Small intestine (tissue), 16 donors: ENCODE measurements at places on chromosomes 6 and 20. TPM values are rescaled to one million over a fixed set of nuclear protein-coding genes. Genes with fewer than 3 reads are reported as not detected.

GRCh38 chr6:97469451-97469850, 186.4 kb upstream of the MMS22L start:
- no peak for DNase-seq
- H3K36me3 ChIP-seq: no peaks in the 10 kb centered on the region
- no peak overlapping the region for H3K27ac ChIP-seq

Gene CEP57L1
- polyA plus RNA-seq: 9.1 TPM

Gene PDE10A
- polyA plus RNA-seq: 0.54 TPM

- no peaks in the 10 kb centered on the region for H3K36me3 ChIP-seq
- no peaks in the 10 kb centered on the region for H3K4me1 ChIP-seq
- no peak overlapping the region for H3K27ac ChIP-seq
- no peaks in the 10 kb centered on the region for H3K27me3 ChIP-seq
These were observed 33.7 kb upstream of the SCUBE3 start for GRCh38 chr6:35179901-35180535.

DNA sequence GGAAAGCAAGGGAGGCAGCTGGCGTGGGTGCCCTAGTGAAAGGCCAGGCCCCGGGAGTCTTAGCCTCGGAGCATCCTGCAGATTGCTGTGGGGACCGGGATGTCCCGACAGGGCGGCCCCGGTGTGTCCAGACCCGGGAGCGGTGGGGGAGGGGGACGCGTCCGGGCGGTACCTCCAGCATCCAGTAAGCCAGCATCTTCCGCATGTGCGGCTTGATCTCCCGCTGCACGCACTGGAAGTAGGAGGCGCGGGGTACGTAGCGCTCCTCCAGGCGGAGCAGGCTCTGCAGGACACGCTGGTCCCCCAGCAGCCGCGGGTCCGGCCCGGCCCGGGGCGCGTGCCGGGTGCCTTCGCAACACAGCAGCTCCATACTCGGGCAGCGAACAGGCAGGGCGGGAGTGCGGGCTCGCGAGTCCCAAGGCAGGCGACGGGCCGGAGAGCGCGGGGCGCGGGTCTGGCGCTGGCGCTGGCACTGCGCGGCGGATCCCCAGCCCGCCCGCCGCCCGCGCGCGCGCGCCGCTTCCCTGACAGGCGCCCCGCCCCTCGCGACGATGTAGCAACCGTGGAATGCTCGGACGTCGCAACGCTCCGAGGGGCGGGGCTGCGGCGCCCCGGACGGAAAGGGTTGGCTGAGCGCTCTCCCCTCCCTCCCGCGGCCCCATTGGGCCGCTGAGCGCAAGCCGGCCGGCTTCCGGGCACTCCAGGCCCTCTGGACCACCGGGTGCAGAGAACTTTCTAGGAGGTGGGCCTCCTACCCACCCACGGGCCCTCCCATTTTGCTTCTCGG, at the start of gene CCND3:
Gene CCND3 (minus strand): TSS at position 529 of the 787 bp plus-strand sequence. CDS start 159 bp downstream, at position 370.
- no peaks in the 10 kb centered on the region for H3K36me3 ChIP-seq
- peak within 1 kb of the TSS; percentile 90 for H3K27ac ChIP-seq
- H3K4me1 ChIP-seq: peaks cover 7% of the 10 kb centered on the region
- H3K27me3 ChIP-seq: no peaks in the 10 kb centered on the region
- peak; percentile 95 for DNase-seq

DNA sequence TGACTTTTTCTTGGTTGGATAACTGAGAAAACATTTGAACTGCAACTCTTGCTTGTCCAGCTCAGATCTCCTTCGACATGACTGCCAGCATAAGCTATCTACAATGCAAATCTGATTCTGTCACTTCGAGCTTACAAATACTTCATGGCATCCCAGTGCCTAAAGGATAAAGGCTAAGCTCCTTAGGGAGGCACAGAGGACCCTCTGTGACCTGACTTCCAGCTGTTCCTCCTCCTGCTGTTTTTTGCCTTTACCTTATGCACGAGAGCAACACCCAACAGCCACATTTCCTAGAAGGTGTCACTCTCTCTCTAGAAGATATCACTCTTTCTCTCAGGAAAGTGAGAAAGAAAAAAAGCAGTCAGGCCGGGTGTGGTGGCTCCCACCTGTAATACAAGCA, 23.4 kb downstream of the SLC17A5 start:
- DNase-seq: no peak
- H3K27me3 ChIP-seq: no peaks in the 10 kb centered on the region
- H3K36me3 ChIP-seq: peaks cover 61% of the 10 kb centered on the region
- H3K4me3 ChIP-seq: no peak overlapping the region
- no peak overlapping the region for H3K27ac ChIP-seq

Gene OR2J3
- not detected for polyA plus RNA-seq

GRCh38 chr6:169903122-169903521, 151.7 kb downstream of the ERMARD start:
- no peaks in the 10 kb centered on the region for H3K4me1 ChIP-seq
- H3K4me3 ChIP-seq: no peak overlapping the region
- H3K36me3 ChIP-seq: no peaks in the 10 kb centered on the region
- H3K27me3 ChIP-seq: no peaks in the 10 kb centered on the region
- H3K27ac ChIP-seq: no peak overlapping the region

GRCh38 chr20:45066372-45066771, 34.6 kb downstream of the KCNS1 start:
- H3K27ac ChIP-seq: no peak overlapping the region
- DNase-seq: no peak
- H3K4me1 ChIP-seq: no peaks in the 10 kb centered on the region
- peaks cover 5% of the 10 kb centered on the region for H3K36me3 ChIP-seq
- no peaks in the 10 kb centered on the region for H3K27me3 ChIP-seq

GRCh38 chr6:19697744-19698290, 139.4 kb upstream of the ID4 start:
- no peaks in the 10 kb centered on the region for H3K36me3 ChIP-seq
- H3K27me3 ChIP-seq: no peaks in the 10 kb centered on the region

GRCh38 chr20:59525500-59526241, 78.7 kb upstream of the PHACTR3 start:
- no peak overlapping the region for H3K4me3 ChIP-seq
- peak; percentile 31 for DNase-seq
- no peaks in the 10 kb centered on the region for H3K36me3 ChIP-seq
- no peaks in the 10 kb centered on the region for H3K27me3 ChIP-seq

DNA sequence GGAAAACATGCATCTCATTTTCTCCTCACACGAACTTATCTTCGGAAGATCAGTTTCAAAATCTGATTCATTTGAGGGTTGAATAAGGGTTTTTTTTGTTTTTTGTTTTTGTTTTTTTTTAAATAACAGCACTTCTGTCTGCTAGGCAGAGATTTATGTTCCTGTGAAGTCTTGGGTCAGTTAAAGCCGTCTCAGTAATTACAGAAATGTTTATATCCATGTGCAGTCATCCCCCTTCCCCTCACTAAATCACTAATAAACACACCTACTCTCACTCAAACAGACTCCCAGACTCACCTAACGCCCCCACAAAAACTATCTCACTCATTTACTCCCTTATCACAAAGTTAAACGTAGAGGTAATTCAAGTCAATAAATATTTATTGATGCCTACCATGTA, 214.2 kb upstream of the SUPT3H start:
- no peaks in the 10 kb centered on the region for H3K36me3 ChIP-seq

DNA sequence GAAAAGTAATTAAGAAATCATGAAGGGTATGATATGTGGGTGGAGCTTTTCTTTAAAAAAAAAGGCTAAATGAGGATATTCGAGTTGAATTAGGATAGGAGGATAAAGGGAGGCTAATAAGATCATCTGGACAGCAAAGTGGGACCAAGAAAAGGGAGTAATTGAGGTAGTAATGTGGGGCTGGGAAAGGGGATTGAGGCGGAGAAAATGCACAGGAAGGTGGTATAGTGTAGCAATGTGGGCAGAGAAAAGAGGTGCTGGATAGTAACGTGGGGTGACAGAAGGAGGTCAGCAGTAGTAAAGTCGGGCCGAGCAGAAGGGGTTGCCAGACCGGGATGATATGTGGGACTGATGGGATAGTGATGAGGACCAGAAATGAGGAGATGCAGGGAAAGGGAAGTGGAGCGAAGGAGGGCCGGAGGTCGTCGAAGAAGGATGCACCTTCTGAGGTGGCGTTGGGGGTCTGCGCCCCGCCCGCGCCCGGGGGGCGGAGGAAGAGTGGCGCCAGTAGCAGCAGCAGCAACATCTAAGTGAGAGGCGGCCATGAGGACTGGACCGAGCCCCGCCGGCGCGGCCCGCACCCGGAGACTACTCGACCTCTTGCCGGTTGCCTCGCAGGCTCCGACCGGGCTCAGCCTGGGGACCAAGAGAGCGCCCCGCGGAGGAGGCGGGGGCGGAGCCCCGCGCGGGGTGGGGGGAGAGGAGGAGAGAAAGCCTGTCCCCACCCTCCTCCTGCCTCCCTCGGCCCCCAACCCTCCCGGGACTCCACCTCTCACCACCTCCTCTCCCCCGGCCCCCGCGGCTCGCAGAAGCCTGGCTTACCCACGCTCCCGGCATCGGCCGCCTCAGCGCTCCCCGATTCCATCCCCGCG, 887 bp downstream of the GABBR1 start:
- H3K27ac ChIP-seq: peak overlapping the region; percentile 61
- no peaks in the 10 kb centered on the region for H3K36me3 ChIP-seq
- peak overlapping the region; percentile 63 for H3K4me3 ChIP-seq
- H3K4me1 ChIP-seq: no peaks in the 10 kb centered on the region
- no peak for DNase-seq
- peaks cover 7% of the 10 kb centered on the region for H3K27me3 ChIP-seq

Gene TREML1
- not detected for polyA plus RNA-seq

DNA sequence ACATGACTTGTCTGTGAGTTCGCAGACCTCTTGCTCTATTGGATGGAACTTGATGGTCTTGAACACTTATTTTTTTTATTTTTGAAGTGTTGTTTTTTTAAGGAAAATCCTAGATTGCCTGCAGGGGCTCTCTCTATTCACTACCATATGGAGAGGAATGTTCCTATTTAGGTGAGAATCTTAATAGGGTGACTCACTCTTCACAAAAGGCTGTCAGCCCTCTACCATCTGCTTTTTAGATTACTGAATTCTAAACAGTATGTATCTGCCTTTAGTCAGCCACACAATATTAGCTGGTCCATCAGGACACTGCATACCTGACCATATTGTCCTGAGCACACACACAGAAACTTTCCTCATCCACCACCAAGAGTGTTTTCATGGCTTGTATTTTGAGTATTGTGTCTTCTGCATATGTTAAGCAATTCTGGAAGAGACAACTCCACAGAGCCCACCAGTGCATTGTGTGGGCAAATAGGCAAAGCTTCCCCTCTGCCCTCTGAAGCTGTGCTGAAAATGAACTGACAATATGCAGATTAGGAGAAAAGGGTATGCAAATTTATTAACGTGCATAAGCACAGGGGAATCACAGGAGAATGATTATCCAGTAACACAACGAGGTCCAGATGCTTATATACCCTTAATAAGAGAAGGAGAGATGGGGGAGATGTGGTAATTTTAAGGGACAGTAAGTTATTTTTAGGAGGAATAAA, 6.6 kb upstream of the BTBD9 start:
- no peak overlapping the region for H3K27ac ChIP-seq
- H3K4me1 ChIP-seq: no peaks in the 10 kb centered on the region
- no peaks in the 10 kb centered on the region for H3K36me3 ChIP-seq
- no peaks in the 10 kb centered on the region for H3K27me3 ChIP-seq
- H3K4me3 ChIP-seq: no peak overlapping the region

DNA sequence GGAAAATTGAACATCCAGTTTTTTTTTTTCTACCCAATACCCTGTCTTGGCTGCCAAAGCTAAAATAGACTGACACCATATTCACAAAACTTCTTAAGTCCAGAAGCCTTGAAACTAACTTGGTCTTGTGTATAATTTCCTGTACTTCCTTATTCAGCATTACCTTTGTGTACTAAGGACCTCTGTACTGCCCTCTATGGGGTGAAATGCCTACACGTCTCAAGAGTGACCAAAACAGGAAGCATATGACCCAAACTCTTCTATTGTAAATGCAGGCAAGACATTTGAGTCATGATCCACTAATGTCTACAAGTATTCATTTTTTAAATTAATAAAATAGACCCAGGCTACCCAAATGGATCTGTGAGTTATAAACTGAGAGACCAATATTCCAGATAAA, 50.4 kb downstream of the HMGCLL1 start:
- H3K4me1 ChIP-seq: no peaks in the 10 kb centered on the region
- no peak overlapping the region for H3K4me3 ChIP-seq
- H3K27me3 ChIP-seq: no peaks in the 10 kb centered on the region
- no peaks in the 10 kb centered on the region for H3K36me3 ChIP-seq

DNA sequence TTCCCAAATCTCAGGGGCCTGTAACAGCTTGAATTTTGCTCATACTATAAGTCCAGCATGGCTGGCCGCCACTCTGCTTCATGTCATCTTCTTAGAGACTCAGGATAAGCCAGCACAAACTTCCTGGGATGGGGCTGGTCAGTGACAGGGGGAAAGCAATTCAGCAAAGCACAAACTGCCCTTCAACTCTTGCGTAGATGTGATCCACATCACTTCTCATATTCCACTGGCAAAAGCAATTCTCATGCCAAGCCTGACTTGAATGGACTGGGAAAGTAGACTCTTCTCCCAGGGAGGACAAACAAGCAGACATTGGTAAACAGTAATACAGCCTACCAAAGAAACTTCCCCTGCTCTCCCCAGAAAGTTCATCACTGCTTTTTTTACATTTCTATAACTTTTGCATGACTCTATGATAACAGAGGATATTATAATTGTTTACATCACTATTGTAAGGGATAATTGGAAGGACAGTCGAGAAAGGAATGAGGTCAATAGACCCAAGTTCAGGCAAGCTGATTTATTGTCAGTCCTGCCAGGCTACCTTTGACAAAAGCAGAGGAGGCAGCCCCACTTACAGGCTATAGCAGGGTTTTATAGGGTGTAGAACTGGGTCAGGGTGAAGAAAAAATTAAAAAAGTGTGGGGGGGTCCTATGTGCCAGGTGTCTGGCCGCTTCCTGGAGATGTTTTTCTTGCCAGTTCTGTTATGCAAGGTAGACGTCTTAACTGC, 37.4 kb downstream of the RBM24 start:
- no peaks in the 10 kb centered on the region for H3K27me3 ChIP-seq
- no peaks in the 10 kb centered on the region for H3K4me1 ChIP-seq
- H3K4me3 ChIP-seq: no peak overlapping the region
- no peak overlapping the region for H3K27ac ChIP-seq
- no peaks in the 10 kb centered on the region for H3K36me3 ChIP-seq
- DNase-seq: no peak

DNA sequence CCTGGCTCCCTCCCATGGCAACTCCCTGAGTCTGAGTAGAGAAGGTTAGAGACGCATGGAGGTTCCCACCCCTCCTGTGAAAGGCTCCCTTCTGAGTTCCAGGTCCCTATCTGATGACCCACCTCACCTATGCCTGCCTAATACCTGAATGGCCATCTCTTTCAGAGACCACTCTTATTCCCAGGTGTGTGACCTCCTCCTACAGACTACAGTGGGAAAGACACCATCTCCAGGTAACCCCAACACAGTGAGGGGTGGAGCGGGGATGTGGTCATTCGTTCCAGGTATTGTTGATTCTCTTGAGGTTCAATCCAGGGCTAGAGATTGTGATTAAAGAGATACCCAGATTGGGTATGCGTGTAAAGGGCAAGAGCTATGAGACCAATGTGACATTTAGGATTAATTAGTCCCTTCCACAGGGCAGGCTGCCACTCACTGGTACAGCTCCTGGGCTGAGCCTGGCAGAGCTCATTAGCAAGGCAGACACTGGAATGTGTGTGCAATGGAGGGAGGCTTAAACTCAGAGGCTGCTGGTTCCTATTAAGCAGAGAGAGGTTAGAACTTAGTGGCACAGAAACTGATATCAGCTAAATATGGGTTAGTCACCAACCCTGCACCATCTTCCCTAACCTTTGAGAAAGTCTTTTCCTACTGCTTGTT, 46.5 kb upstream of the IER3 start:
- H3K27me3 ChIP-seq: no peaks in the 10 kb centered on the region
- no peaks in the 10 kb centered on the region for H3K4me1 ChIP-seq
- DNase-seq: no peak
- H3K27ac ChIP-seq: no peak overlapping the region
- no peaks in the 10 kb centered on the region for H3K36me3 ChIP-seq
